ENCODE measurements at places on chromosomes 11 and 22.
A peak's percentile ranks its signal among the peaks of the same experiment; 100 is the strongest.

GRCh38 chr11:46684367-46684766 lies 16.1 kb downstream of the ARHGAP1 start:
- DNase-seq = no peak

DNA sequence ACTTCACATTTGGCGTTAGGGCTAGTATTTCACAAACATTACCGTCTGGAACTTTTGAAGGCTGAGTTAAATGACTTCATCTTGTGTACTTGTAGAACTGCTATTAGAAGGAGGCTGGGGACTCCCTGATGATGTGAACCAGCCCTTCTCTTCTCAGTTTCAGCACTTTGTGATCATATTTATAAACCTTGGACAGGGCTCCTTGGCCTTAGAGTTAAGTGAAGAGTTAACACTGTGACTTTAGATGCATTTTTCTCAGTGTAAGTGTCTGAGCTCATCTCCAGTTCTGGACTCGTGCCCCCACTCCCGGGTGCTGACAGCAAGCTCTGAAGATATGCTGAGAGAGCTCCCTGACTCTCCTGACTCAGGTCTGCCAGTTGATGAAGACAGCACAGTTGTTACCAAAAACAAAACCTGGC lies 8.4 kb downstream of the MIAT start:
- no peak for DNase-seq

- no peak for DNase-seq
These were observed 567.3 kb downstream of the MIAT start for GRCh38 chr22:27224485-27225374.

DNA sequence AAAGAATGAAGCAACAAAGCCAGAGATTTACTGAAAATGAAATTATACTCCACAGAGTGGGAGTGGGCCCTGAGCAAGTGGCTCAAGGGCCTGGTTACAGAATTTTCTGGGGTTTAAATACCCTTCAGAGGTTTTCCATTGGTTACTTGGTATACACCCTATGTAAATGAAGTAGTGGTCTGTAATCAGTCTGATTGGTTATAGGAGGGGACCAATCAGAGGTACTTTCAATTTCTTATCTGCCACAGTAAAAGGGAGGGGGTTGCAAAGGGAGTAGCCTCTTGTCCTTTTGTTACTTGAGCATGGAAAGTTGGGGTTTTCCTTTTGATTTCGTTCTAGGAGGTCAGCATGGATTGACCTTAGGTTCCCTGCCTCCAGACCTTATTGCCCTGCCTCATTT lies 63.5 kb downstream of the ATM start:
- no peak for DNase-seq

- DNase-seq = peak; percentile 78
These were observed 6.3 kb upstream of the FADS3 start for GRCh38 chr11:61897387-61898246.

Data from substantia nigra (tissue), 51 donors.